ENCODE measurements at places on chromosomes 4 and X.

GRCh38 chr4:54539500-54540029 is 118.2 kb upstream of the KIT start:
- H3K4me3 ChIP-seq, result peak overlapping the region; percentile 70
- H3K27ac ChIP-seq, result no peak overlapping the region
- H3K36me3 ChIP-seq, result no peaks in the 10 kb centered on the region
- H3K4me1 ChIP-seq, result no peaks in the 10 kb centered on the region

- no peaks in the 10 kb centered on the region for H3K36me3 ChIP-seq
- DNase-seq, result no peak
- no peak overlapping the region for H3K4me3 ChIP-seq
- no peaks in the 10 kb centered on the region for H3K4me1 ChIP-seq
Measured at GRCh38 chr4:84279678-84280077, 219.4 kb downstream of the NKX6-1 start.

DNA sequence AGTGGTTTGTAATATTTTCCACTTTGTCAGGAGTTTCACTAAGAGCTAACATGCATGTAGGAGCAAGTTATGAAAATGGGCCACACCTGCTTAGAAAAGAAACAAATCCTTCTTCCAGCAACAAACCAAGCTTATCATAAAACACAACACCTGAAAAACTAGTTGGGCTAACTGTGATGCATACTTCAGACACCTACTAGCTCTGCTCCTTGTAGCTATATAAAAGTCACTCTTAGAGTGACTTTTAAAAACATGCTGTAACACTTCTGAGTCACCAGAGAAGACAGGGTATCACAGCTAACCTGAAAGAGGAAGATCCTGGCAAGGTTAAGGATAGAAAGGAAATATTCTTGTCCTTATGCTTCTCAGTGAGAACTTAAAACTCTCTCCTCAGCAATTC is 3.6 kb upstream of the SLAIN2 start:
- no peak overlapping the region for H3K4me3 ChIP-seq
- no peak for DNase-seq
- peaks cover 6% of the 10 kb centered on the region for H3K4me1 ChIP-seq

- H3K27me3 ChIP-seq, result no peaks in the 10 kb centered on the region
- DNase-seq, result no peak
- H3K4me3 ChIP-seq, result no peak overlapping the region
- no peaks in the 10 kb centered on the region for H3K4me1 ChIP-seq
- no peak overlapping the region for H3K27ac ChIP-seq
Measured at GRCh38 chrX:27889878-27890277, 82.1 kb downstream of the MAGEB10 start.

- no peaks in the 10 kb centered on the region for H3K4me1 ChIP-seq
- no peak overlapping the region for H3K27ac ChIP-seq
- no peaks in the 10 kb centered on the region for H3K27me3 ChIP-seq
- H3K4me3 ChIP-seq, result no peak overlapping the region
- no peak for DNase-seq
- no peaks in the 10 kb centered on the region for H3K36me3 ChIP-seq
Measured at GRCh38 chr4:186762361-186762760, 38.7 kb upstream of the FAT1 start.

GRCh38 chrX:118189628-118190027 is 73.0 kb upstream of the KLHL13 start:
- no peaks in the 10 kb centered on the region for H3K36me3 ChIP-seq
- DNase-seq, result no peak
- H3K4me3 ChIP-seq, result no peak overlapping the region
- no peaks in the 10 kb centered on the region for H3K27me3 ChIP-seq
- H3K27ac ChIP-seq, result no peak overlapping the region

- no peak overlapping the region for H3K4me3 ChIP-seq
- no peaks in the 10 kb centered on the region for H3K36me3 ChIP-seq
- no peaks in the 10 kb centered on the region for H3K27me3 ChIP-seq
- no peak overlapping the region for H3K27ac ChIP-seq
Measured at GRCh38 chr4:78024576-78025091, 32.5 kb upstream of the FRAS1 start.

GRCh38 chr4:18961879-18962278 is 940.3 kb upstream of the LCORL start:
- H3K36me3 ChIP-seq, result no peaks in the 10 kb centered on the region
- no peaks in the 10 kb centered on the region for H3K27me3 ChIP-seq
- no peak for DNase-seq
- no peak overlapping the region for H3K4me3 ChIP-seq
- H3K27ac ChIP-seq, result no peak overlapping the region

DNA sequence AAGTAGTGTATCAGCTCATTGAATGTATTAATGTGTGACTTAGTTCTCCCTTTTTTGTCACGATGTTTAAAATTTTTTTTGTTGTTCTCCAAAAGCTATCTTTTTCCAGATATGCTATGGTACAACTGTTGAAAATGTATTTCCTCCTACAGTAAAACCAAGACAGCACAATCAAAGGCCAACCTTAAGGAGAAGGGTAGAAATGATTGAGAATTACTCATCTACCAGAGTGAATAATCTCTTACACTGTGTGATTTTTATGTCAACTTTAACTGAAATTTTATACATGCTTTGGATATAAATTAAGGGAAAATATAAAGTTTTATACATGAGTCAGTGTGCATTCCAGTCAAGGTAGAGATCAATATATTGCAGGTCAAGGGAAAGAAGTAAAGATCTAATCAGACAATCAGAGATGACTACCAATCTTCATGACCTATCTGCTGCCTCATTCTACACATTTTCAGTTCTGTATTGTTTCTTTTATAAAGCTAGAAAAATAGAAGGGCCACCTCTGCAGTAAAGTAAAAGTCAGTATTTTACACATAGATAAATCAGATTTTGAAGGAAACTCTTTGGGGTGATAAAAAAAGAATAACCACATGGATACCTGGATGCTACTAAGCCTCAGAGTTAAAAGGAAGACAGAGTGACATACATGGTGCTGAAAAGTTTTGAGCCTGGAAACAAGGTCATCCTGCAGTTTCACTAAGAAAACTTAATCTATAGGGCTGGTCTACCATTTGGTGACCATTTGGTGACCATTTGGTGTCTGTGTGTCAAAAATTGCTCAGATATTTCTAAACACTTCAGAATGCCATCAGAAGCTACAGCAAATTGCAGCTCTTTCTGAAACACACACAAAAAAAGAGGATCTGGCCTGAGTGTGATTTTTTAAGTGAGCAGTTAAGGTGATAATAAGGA is 1.6 kb downstream of the FAM13A start:
- H3K27ac ChIP-seq, result no peak overlapping the region
- peak overlapping the region; percentile 70 for H3K4me3 ChIP-seq
- H3K27me3 ChIP-seq, result no peaks in the 10 kb centered on the region
- DNase-seq, result no peak

- no peak for DNase-seq
- H3K27me3 ChIP-seq, result no peaks in the 10 kb centered on the region
- H3K27ac ChIP-seq, result peak overlapping the region; percentile 78
- H3K4me3 ChIP-seq, result no peak overlapping the region
Measured at GRCh38 chrX:118522230-118522926, 26.8 kb downstream of the DOCK11 start.

DNA sequence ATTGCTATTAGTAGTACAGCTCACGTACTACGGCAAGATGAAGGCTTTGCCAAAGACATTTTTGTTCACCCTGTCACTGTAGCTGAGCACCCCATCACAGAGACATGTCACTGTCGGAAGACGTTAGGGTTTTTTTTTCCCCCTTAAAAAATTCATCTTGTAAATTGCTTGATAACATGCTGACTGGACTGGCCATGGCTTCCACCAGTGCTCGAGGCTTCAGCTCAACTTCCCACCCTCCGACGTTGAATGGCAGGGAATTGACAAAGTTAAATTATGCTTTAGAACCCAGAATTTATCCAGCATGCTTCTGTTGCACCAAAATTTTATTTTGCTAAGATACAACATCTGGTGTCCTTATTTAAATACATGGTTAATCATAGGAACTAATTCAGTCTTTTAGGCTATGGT is 707 bp upstream of the OTUD4 start:
- no peak for DNase-seq
- peak overlapping the region; percentile 77 for H3K27ac ChIP-seq
- peaks cover 29% of the 10 kb centered on the region for H3K4me1 ChIP-seq
- no peaks in the 10 kb centered on the region for H3K27me3 ChIP-seq
- peak overlapping the region; percentile 93 for H3K4me3 ChIP-seq

- DNase-seq, result no peak
- H3K27me3 ChIP-seq, result no peaks in the 10 kb centered on the region
- peaks cover 6% of the 10 kb centered on the region for H3K4me1 ChIP-seq
Measured at GRCh38 chrX:11461201-11462001, 168.2 kb downstream of the AMELX start.

DNA sequence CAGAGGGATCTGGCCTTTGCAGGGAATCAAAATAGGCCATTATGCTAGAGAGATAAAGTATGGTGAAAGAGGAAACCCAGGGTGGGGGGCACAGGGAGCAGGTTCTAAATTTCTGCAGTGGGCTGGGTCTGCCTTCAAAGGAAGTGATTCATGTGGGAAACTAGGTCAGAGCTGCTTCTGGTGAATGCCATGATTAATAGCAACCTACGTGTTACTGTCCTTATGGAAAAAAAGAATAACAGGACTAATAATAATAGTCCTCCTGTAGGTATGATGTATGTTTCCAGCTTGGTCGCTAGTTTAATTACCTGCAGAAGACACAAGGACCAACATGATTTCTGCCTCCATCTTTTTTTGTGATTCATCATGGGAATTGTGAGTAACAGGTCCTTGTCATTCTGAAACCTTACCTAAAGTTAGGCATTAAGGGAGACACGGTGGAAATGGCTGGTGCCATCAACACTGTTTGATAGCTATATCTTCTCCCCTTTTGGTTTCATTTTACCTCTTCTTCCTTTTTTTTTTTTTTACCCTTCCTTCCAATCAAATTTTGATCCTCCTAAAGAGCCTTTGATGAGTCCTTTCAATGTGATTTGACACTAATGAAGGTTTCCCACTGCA is 180.4 kb downstream of the CPEB2 start:
- peaks cover 6% of the 10 kb centered on the region for H3K4me1 ChIP-seq
- H3K27me3 ChIP-seq, result no peaks in the 10 kb centered on the region
- H3K27ac ChIP-seq, result no peak overlapping the region
- H3K36me3 ChIP-seq, result no peaks in the 10 kb centered on the region
- no peak for DNase-seq
- no peak overlapping the region for H3K4me3 ChIP-seq

DNA sequence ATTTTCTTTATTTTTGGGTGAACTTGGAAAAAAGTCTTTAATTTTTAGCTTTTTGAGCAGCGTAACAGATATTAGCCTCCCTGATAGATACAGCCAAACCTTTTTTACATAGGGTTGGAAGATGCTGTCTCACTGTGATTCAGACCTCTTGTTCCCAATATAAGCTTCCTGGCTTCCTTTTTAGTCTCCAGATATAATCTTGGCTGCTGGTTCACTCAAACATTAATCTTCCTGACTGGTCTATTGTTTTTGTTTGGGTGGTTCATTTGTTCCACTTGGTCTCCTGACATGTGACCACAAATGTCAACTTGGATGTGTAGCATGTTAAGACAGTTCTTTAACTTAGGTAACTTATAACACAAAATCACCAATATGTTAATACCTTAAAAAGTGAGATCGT is 23.0 kb downstream of the RPA4 start:
- no peak for DNase-seq
- no peak overlapping the region for H3K4me3 ChIP-seq
- H3K27me3 ChIP-seq, result no peaks in the 10 kb centered on the region
- H3K4me1 ChIP-seq, result peaks cover 30% of the 10 kb centered on the region

GRCh38 chrX:150460063-150460462 is 96.9 kb downstream of the MAMLD1 start:
- no peak overlapping the region for H3K4me3 ChIP-seq
- H3K36me3 ChIP-seq, result no peaks in the 10 kb centered on the region
- no peaks in the 10 kb centered on the region for H3K27me3 ChIP-seq
- no peak for DNase-seq

- no peak overlapping the region for H3K4me3 ChIP-seq
- no peak overlapping the region for H3K27ac ChIP-seq
- DNase-seq, result no peak
- no peaks in the 10 kb centered on the region for H3K4me1 ChIP-seq
Measured at GRCh38 chr4:48557478-48557877, 67.4 kb downstream of the ZAR1 start.

DNA sequence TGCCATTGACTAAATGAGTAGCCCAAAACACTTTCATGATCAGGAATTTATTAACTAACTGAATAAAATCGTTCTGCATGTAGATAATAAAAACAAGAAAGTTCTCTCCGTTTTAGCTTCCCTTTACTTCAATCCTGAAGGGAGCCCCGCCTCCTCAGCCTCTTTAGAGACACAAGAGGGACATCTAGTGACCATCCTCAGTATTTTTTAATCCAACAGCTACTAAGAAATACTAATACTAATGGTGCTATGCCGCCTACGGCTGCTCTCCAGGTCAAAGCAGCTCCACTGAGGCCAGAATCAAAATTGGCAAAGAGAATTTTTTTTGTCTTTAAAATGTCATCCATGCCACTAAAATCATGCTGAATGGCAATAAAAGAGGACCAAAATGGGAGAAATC is 3.2 kb upstream of the PCDH19 start:
- H3K27ac ChIP-seq, result no peak overlapping the region
- no peaks in the 10 kb centered on the region for H3K36me3 ChIP-seq
- DNase-seq, result no peak
- H3K4me3 ChIP-seq, result no peak overlapping the region

- H3K27me3 ChIP-seq, result no peaks in the 10 kb centered on the region
- no peak overlapping the region for H3K27ac ChIP-seq
- no peaks in the 10 kb centered on the region for H3K36me3 ChIP-seq
Measured at GRCh38 chrX:129781680-129782495, 2.1 kb downstream of the SASH3 start.

DNA sequence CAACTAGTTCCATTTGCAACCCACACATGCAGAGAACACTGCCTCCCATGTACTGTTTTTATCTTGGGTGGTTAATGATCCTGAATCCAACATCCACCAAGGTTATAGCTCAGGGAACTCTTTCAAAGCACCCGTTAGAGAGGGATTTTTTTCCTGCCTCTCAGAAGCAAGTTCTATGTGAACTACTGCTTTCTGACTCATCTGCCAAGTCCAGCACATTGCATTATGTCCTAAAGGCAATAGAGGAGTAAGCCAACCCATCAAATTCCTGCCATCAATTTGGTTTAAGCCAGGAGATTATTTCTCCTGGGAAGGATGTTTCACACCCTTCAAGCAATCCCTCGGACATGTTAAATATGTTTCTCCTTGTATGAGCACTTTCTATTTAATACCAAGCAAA is 334.5 kb downstream of the GASK1B start:
- peaks cover 30% of the 10 kb centered on the region for H3K4me1 ChIP-seq
- no peaks in the 10 kb centered on the region for H3K27me3 ChIP-seq
- DNase-seq, result no peak
- no peak overlapping the region for H3K27ac ChIP-seq
- no peak overlapping the region for H3K4me3 ChIP-seq
- H3K36me3 ChIP-seq, result no peaks in the 10 kb centered on the region

- no peak overlapping the region for H3K4me3 ChIP-seq
- no peaks in the 10 kb centered on the region for H3K27me3 ChIP-seq
- no peak for DNase-seq
- no peaks in the 10 kb centered on the region for H3K36me3 ChIP-seq
- no peak overlapping the region for H3K27ac ChIP-seq
Measured at GRCh38 chr4:184066584-184067300, 150.9 kb downstream of the ENPP6 start.

DNA sequence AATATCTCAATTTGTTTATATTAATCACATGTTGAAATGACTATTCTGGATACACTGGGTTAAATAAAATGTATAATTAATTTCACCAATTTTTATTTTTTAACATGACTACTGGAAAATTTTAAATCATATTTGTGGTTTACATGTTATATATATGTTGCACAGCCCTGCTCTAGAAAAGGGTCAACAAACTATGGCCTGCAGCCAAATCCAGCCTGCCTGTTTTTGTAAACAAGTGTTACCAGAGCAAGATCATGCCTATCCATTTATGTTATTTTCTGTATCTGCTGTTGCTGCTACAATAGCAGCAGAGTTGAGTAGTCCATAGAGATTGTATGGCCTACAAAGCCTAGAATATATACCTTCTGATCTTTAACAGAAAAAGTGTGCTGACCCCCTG is 1.2 kb downstream of the TCEANC start:
- DNase-seq, result no peak
- peak overlapping the region; percentile 95 for H3K27ac ChIP-seq
- H3K27me3 ChIP-seq, result no peaks in the 10 kb centered on the region
